ENCODE measurements at places on chromosomes 2 and 18.

DNA sequence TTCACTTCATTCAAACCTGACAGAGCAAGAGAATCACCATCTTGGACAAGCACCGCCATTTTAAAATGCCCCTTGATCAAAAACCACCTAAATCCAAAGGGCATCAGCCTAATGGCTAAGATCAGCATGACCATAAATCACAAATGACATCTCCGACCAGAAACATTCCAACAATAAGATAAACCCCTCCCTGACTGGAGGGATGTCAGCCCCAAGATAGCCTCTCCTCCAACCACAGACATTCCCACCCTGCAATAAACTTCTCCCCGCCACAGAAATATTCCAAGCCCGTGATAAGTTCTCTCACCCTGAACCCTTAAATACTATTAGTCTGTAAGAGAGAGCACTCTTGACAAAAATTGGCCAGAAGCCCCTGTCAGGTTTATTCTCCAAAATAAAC lies 21.6 kb upstream of the LYPD1 start:
- DNase-seq, result no peak

- DNase-seq, result no peak
Measured at GRCh38 chr2:46937471-46937901, 21.9 kb upstream of the MCFD2 start.

- no peak for DNase-seq
Measured at GRCh38 chr2:102736110-102736409, 25.8 kb upstream of the TMEM182 start.

DNA sequence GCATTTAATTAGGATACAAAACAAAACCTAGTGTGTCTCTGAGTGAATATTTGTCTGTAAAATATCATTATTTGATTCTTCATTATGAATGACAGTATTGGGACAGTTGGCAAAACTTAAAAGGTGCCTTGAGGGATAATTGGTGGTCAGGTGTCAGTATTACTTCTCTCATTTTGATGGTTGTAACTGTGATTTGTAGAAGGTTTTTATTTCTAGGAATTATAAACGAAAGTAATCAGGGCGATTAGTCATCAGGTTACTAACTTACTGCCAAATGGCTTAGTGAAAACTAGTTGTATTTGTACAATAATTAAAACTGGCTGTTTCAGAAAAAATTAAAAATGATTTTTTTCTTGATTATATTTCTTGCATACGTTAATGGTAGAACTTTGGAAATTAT lies 117.6 kb downstream of the BIRC6 start:
- DNase-seq, result no peak

GRCh38 chr2:195659114-195659513 lies 2.1 kb downstream of the SLC39A10 start:
- no peak for DNase-seq
